LHCN-M2 (cell line): ENCODE measurements at places on chromosomes 2 and 18.

DNA sequence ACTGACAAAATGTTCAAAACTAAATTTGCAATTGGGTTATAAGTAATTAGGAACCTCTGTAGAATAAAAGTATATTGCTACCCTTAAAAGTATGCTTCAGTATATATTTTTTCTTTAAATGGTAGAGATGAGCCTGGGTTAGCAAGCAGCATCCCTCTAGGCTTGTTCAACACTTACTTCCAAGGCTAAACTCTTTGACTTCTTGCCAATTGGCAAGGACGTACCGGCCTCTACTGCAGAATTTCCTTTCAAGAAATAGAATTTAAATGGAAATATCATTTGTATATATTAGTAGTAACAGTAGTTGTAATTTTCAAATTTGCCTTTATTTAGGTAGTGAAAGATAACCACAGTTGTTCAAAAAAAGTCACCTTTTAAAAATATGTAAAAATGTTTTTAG is 105.1 kb upstream of the SLC38A11 start:
- no peak for DNase-seq

- DNase-seq: no peak
Observed at GRCh38 chr2:23782646-23783045, 144.3 kb downstream of the ATAD2B start.

DNA sequence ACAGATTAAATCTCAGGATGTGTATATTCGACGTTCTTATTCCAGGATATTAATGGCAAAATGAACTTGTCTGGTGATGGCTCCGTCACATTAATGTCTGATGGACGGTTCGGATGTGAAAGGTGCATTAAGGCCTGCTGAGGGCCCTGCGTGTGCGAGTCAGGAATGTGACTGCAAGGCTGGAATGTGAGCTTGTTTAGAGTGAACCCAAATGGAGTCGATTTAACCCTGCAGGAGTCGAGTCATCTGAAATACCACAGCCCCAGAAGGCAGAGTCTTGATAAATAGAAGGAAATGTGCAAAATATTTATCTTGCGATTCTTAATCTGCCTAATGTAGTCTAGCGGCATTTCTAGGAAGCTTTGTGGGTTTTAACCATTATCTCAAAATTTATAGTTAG is 44.3 kb downstream of the RDH14 start:
- peak; percentile 10 for DNase-seq

DNA sequence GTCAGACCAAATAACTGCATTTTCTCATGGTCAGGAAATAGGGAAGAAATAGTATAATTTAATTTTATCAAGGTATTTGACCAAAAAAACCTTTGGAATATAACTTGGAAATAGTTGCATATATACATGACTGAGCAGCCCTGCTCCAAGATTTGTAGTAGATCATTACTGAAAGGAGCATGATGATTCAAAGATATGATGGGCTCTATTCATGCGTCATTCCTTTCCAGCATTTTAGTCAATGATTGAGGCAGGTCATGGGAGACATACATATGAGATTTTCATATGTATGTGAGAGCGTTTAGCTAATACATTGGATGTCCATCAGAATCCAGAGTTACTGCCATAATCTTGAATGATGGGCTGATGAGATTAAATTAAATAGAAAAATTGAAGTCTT is 74.5 kb downstream of the CAB39 start:
- DNase-seq: no peak

GRCh38 chr18:56541793-56542192 is 96.6 kb downstream of the TXNL1 start:
- no peak for DNase-seq
